ENCODE measurements at places on chromosomes 1 and 21.
A peak's percentile ranks its signal among the peaks of the same experiment; 100 is the strongest.

- DNase-seq, result no peak
Measured at GRCh38 chr21:45179568-45180245, 105.3 kb downstream of the ADARB1 start.

DNA sequence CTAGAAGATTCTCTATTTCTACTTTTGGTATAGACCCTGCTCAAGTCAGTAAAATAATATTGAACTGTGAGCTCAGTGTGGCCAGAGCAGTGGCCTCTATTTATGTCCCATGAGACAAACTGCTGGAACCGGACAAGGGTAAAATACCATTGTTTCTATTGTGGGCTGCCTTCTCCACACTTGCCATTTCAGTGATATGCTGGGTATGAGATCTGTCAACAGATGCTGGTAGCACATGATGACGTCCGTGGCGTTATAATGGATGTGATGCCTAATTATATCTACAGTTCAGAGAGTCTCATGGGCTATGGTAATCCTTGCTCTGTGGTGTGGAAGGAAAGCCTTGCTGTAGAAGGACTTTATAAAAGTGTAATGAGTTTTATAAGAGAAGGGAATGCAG, 2.4 kb downstream of the ACTN2 start:
- no peak for DNase-seq

GRCh38 chr1:45913731-45914501, 110.5 kb downstream of the MAST2 start:
- no peak for DNase-seq

GRCh38 chr1:31041529-31041928, 24.0 kb downstream of the PUM1 start:
- DNase-seq, result no peak

GRCh38 chr1:170531758-170532657, at the start of gene GORAB:
Gene GORAB (plus strand): TSS chr1:170532166. CDS start chr1:170532224, 58 bp downstream.
- DNase-seq, result peak; percentile 98

- DNase-seq, result peak; percentile 64
Measured at GRCh38 chr1:204398197-204399125, 13.2 kb downstream of the PPP1R15B start.

DNA sequence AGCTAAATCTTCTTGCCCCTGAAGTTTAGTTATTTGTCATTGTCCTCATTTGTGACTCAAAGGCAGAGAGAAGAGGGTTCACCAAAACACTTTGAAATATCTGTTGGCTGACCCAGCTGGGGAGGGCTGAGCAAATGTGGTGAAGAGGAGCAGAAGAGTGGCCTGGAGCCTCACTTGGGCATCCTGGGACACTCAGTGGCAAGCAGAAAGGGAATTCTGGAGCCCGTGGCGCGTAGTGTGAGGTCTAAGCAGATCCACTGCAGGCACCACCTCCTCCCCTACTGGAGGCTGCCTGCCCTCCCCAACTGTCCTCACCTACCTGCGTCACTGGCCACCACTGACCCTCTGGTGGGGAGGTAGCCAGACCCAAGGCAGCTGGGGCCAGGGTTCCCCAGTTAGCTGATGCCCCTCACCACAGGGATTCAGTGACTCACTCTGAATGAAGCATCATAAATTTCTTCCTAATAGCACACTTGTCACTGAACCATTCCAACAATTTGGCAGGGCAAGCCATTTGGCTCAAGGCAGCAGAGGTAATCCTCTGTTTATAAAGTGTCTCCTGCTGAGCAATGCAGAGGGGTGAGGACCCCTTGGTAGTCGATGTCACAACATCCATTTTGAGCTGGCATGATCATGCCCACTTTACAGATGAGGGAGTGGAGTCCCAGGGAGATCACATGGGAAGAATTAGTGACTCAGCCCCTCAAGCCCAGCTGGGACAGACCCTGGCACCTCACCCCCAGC, 80.3 kb downstream of the NENF start:
- peak; percentile 77 for DNase-seq

GRCh38 chr1:233463333-233463732, 135.8 kb downstream of the MAP3K21 start:
- no peak for DNase-seq

- no peak for DNase-seq
Measured at GRCh38 chr1:53044926-53045325, 17.1 kb upstream of the PODN start.

- no peak for DNase-seq
Measured at GRCh38 chr1:20398744-20399143, 87.3 kb downstream of the CAMK2N1 start.

DNA sequence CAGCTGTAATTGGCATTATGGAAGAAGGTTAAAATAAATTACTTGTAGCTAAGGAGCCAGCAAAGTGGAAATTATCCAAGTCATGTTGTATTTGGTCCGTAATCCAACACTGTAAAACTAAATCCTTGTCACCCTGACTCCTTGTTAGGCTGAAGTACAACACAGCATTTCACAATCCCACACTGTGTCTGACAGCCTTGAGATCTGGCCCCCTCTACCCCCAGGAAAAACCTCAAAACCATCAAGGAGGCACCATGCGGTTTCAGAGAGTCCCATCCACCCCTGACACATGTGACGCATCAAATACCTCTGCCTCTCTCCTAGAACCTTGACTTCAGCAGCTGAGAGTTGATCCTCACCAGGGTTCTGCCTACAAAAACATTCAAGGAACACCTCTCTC, 41.0 kb downstream of the LMX1A start:
- no peak for DNase-seq

DNA sequence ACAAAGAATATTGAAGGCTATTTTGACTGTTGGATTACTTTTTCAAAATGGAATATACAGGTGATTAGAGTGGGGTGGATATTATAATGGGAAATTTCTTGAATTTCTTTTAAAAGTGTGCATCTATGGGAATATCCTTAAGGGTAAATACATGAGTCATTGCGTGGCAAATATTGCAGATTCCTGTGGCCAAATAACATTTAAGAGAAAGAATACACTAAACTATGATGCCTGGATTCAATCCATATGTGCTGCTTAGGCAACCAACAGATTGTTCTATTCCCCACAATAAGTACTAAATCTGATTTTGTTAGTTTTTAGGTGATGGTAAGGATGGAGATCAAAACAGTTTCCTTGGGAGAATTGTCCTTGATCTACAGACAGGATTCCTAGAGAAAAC, 119.5 kb downstream of the HMCN1 start:
- DNase-seq, result peak; percentile 87

DNA sequence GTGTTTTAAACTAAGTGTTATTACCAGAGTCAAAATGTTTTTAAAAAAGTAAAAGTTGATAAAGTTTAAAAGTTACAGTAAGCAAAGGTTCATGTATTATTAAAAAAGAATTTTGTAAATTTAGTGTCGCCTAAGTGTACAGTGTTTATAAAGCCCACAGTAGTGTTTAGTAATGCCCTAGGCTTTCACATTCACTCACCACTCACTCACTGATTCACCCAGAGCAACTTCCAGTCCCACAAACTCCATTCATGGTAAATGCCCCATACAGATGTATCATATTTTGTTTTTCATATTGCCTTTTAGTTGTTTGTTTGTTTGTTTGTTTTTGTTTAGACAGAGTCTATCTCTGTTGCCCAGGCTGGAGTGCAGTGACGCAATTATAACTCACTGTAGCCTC, 353.8 kb upstream of the PTBP2 start:
- DNase-seq, result no peak

GRCh38 chr1:6271554-6271953, 10.7 kb upstream of the GPR153 start:
- peak; percentile 56 for DNase-seq

GRCh38 chr1:200473698-200474371, 64.0 kb upstream of the ZNF281 start:
- peak; percentile 50 for DNase-seq

GRCh38 chr1:113770031-113770430, 10.7 kb upstream of the PHTF1 start:
- no peak for DNase-seq

DNA sequence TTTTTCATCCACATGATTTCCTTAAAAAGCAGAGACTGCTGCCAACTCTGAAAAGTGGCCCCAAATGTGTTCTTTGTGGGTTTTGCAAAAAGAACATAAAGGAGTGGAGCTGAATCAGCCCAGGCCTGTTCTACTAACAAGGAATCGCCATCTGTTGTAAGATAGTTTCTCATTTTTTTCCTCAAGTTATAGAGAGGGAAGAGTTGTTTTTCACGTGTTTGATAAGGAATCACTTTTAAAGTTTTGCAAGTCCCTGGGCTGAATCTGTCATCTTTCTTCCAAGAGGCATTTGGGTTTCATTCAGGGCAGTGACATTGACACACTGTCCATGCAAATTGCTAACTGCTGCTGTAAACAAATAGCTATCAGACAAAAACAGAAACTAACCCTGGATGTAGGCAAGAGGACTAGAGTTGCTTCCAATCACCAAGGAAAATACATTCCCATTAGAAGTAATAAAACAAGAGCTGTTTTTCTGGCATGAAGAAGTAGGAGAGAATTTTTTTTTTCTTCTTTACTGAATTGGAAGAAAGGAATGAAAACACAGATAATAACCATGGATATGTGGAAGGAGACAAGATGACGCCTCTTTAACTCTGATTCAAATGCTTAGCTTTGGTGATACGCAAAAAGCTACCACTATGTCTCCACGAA, 58.8 kb upstream of the TBX15 start:
- DNase-seq, result peak; percentile 70

- DNase-seq, result no peak
Measured at GRCh38 chr1:192003295-192004077, 154.8 kb upstream of the RGS18 start.

DNA sequence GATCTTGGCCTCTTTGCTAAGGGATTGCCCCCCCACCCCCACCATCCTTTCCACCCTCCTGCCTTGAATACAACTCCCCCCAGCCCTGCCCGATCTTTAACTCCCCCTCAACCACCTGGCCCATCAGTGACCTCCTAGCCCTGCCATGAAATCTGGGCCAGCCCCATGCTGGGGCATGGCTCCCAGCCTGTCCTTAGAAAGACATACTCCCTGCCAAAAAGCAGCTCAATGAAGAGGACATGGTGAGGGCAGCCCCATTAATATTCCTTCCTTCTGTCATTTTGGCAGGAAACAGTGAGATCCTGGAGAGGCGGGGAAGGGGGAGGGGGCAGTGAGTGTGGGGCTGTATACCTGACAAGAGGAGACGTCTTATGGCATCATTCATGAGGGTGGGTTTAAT, 66.8 kb upstream of the DISP3 start:
- DNase-seq, result no peak

DNA sequence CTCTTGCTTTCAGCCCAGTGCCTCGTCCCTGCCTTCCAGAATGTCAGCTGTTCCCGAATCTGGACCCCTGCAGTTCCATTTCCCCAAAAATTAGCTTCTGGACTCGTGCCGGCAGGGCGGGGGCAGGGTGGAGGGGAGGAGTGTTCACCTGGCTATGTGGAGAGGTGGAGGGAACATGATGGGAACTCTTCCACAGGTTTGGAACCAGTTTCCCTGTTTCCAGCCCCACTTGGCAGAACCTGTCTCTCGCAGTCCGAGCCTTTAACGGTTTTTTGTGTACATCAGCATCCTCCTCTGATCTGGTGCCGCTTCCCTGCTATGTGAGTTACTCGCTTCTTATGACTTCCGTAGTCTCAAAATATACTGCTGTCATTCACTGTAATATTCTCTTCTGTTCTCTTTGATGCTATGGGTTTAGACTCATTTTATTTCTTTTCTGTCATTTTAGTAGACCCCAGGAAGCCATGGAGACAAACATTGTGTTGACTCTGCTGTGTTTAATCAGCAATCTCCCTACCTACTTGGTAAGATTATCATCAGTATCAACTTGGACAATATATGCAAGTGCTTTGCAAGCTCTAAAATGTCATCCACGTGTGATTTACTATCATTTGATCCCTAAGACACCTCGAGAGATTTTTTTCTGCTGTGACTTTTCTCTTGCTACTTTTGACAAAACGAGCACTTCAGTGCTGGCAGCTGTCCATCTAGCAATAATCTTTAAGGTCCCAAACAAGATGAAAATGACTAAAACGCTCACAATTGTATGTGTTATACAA, 33.3 kb upstream of the HNRNPU start:
- no peak for DNase-seq

- DNase-seq, result peak; percentile 6
Measured at GRCh38 chr1:221272940-221273339, 393.7 kb downstream of the HLX start.

DNA sequence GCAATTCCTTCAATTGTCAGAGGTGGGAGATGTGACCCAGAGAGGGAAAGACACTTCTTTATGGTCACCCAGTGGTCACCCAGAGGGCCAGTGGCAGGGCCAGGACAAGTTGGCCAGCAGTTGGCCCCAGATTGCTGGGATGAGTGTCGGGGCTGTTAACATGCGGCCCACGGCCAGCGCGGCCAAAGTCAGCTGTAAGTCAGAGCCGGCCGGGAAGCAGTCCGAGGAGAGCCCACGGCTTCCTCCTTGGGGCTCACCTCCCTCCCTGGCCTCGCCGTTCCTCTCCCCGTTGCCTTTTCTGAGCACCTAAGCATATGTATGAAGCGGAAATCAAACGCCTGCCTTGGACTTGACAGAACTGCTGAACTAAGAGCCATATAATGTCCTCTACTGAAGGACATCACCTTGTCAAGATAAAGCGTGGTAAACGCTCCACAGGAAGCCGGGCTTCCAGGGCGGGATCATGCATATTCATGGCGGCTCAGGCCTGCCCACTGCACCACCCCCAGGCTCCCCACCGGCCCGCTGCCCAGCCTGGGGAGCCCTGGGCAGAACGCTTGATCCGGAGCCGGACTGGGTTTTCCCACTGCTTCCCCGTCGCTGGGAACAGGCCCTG, 245.4 kb upstream of the POU3F1 start:
- no peak for DNase-seq

DNA sequence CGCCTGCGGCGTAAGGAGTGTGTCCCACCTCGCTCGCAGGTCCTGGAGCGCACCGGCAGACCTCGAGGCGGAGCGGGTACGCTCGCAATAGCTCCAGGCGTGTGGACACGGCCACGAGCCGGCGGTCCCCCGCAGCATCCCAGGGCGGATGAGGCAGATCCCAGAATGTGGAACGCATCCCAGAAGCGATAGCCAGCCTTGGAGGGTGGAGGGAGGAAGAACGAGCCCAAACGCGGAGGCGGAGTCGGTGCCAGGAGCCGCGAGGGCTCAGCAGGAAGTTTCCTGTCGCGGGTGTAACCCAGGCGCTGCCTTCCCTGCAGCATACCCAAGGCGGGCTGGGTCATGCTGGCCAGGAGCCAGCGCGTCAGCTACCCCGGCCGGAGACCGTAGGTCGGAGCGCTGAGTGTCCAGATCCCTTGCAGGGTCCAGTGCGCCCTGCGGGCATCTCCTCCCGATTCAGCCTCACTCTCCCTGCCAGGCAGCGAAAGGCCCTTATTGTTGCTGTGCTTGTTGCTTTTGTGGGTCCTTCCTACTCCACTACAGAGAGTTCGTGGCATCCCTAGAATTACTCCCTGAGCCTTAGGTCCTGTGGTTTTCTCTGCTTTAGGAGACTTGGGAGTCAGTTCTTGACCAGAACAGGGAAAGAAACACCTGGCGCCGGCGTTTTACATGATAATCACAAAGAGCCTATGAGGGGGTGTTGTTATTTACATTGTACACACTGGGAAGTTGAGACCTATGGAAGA, 27.7 kb downstream of the STYXL2 start:
- DNase-seq, result peak; percentile 3

GRCh38 chr1:227131193-227131592, 187.1 kb downstream of the CDC42BPA start:
- DNase-seq, result peak; percentile 50
